ENCODE measurements at places on chromosomes 16 and 17. TPM values are rescaled to one million over a fixed set of nuclear protein-coding genes. Genes with fewer than 3 reads are reported as not detected.

GRCh38 chr17:56594320-56595107 lies 1.0 kb downstream of the NOG start:
- no peak for DNase-seq

Gene GJD3
- total RNA-seq: not detected

Gene KRTAP9-4
- not detected for total RNA-seq

DNA sequence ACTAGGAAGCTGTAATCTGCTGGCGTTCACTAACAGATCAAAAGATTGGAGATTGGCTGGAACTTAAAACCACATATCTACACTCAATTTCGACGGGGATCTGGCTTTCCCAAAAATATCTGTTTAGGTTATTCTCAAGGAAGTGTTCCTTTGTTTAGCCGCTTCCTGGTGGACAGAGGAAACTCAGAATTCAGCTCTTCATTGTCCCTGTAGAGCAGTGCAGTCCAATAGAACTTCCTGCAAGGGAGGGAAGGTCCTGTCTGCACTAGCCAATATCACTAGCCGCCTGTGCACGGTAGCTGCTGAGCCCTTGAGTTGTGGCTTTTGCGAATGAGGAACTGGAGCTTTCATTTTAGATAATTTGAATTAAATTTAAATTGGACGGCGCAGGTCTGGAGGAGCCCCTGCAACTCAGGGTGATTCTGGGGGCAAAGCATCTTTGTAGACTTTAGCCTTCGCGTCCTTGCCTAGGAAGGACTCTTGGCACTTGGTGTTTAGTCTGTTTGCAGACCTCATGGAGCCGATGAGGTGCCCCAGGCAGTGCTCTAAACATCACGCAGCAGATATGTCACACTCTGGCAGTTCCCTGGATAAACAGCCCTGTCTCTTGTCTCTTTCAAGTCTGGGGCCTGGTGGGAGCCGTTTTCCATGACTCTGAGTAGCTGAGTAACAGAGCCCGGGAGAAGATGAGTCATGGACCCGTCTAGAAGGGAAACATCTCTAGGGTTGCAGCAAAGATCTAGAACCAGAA lies 122.2 kb downstream of the CCDC182 start:
- DNase-seq: no peak

GRCh38 chr16:53960954-53961616 lies 257.1 kb downstream of the FTO start:
- DNase-seq: no peak

DNA sequence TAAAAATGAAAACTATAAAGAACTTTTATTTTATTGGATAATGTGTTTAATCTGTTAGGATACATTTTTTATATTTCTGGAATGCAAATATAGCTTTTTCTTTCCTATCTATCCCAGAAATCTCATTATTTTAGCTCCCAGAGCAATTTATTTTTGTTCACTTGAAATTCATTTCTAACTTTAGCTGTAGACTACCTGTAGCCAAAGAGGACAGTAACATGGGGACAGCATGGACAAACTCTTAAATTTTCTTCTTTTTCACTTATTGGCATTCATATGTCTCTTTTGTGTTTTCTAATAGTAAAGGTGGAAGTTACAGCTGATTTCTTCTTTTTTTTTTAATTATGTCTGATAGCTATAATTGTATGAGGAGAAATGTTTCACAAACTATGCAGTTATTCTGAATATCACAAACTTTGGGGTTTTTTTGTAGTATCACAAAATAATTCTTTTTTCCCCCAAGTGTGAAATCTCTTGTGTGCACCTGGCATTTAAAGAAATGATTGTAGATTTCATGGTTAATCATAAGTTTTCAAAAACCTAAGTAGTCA lies 55.4 kb downstream of the VMP1 start:
- no peak for DNase-seq

Gene KRTAP2-1
- total RNA-seq: not detected

Gene CDRT15
- not detected for total RNA-seq

DNA sequence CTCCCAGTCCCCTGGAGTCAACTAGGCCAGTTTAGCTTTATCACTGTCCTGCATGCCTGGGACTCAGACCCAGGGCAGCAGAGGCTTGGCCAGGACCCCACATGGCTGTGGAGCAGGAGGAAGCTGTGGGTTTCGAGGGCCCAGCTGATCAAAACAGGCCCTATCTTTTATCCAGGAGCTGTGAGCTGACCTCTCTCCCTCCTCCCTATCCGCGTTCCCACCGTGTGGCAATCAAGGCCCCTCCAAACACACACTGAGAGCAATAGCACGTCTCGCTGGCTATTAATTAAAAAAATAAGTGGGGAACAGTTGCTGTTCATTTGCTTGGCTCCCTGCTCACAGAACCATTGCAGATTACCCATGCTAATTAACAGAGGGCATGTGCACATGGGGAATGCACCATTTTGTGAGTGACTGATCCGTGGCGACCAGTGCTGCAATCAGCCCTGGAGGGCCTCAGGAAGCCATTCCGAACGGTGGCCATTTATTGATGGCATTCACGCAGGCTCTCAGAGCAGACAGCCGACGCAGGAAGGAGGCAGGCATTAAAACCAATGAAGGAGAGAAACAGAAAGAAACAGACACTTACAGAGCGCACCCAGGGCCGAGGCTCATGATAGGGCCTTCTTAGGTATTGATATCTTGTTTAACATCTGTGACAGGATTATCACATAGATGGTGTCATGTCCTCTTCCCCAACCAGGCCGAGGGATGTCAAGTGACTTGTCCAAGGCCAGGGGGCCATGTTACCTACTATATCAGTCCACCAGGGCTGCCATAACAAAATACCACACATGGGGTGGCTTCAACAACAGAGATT lies 157.1 kb downstream of the KATNIP start:
- no peak for DNase-seq
